Osteocyte (in vitro differentiated cells): ENCODE measurements at places on chromosomes 1 and 21. TPM values are rescaled to one million over a fixed set of nuclear protein-coding genes. Genes with fewer than 3 reads are reported as not detected.

- no peak for DNase-seq
Measured at GRCh38 chr1:172185211-172185610, 235.3 kb upstream of the C1orf105 start.

GRCh38 chr1:203136409-203137042 is 9.0 kb downstream of the ADORA1 start:
- DNase-seq, result no peak

DNA sequence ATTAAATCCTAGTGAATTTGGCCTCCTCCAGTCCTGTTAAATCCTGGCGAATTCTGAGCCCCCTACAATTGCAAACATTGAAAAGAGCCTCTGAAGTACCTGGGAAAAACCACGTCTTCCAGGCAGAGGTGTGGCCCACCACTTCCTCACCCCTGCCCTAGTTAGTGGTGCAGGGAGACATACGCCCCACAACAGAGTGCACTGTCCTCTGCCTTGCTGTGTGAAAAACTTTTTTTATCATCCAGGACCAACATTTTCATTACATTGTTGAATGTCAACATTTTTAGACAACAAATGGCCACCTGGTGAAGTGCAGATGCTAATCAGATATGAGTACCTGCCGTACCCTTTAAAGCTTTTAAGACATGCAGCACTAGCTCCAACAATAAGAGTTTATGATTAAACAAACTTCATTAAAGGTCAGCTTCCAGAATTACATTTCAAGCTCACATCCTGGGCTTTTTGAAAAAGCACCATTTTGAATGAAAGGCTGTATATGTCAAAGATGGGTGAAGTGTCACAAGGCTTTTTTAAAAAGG is 13.6 kb upstream of the TMPRSS2 start:
- no peak for DNase-seq

DNA sequence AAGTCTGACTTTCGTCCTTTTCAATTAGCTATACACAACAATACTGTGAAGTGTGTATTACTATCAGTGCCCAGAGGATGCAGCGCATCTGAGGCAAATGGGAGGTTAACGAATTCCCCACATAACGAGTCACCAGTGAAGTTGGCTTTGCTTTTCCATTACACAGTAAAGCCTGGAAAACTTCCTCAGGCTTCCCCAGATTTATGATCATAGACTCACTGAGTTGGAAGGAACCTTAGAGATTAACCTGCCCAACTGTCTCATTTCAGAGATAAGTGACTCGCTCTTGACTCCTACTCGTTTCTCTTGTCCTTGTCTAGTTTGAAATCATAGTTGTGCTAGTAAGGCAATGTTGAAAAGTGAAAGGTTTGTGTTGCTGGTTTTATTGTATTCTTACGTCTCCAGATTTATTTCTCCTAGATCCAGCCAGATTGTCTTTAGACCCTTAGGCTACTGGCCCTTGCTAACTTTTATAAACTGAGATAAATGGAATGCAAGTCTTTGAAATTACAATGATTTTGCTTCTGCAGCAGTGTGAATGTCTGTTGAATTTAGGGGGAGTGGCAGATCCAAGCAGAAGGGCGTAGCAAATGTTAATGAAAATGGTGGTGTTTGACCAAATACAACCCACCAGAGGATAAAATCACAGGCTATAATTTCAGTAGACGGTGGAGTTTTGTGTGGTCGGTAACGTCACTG is 17.3 kb downstream of the S1PR1 start:
- DNase-seq, result no peak

The KIAA1614 gene
- total RNA-seq, result 6.6 and 8.4 TPM in 2 replicates

DNA sequence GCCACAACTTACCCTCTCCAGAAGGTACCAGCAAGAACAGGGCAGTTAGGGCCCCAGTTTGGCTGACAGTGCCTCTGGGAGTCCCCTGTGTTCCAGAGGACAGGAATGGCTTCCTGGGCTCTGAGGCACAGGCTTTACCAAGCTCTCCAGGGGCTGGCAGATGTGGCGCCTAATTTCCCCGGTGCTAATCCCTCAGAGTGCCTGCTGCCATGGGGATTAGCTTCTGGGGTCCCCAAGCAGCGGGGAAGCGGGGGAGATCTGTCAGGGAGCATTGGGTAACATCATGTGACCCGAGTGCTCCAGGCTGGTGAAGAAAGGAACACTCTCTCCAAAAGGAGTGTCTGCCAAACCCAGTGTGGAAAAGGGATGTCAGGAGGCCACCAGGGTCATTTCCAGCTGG is at the start of gene LACTBL1:
Gene LACTBL1 (minus strand): TSS at position 107 of the 400 bp plus-strand sequence. CDS start 550 bp downstream, outside the sequence.
- no peak for DNase-seq

DNA sequence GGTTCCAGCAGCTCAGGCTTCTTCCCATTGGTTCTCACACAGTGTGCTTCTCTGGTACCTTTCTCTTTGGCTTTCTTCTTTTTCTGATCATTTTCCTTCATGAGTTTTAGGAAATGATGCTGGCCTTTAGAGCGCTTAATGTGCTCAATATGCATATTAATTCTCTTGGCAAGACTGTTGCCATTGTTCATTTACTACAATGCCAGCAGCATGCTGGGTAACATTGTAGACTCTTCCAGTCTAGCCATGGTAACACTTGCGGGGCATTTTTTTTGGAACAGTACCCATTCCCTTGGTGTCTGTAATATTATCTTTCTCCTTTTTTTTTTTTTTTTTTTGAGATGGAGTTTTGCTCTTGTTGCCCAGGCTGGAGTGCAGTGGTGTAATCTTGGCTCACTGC is 21.7 kb downstream of the UBE4B start:
- no peak for DNase-seq
